ENCODE measurements at places on chromosomes 5 and 9.

DNA sequence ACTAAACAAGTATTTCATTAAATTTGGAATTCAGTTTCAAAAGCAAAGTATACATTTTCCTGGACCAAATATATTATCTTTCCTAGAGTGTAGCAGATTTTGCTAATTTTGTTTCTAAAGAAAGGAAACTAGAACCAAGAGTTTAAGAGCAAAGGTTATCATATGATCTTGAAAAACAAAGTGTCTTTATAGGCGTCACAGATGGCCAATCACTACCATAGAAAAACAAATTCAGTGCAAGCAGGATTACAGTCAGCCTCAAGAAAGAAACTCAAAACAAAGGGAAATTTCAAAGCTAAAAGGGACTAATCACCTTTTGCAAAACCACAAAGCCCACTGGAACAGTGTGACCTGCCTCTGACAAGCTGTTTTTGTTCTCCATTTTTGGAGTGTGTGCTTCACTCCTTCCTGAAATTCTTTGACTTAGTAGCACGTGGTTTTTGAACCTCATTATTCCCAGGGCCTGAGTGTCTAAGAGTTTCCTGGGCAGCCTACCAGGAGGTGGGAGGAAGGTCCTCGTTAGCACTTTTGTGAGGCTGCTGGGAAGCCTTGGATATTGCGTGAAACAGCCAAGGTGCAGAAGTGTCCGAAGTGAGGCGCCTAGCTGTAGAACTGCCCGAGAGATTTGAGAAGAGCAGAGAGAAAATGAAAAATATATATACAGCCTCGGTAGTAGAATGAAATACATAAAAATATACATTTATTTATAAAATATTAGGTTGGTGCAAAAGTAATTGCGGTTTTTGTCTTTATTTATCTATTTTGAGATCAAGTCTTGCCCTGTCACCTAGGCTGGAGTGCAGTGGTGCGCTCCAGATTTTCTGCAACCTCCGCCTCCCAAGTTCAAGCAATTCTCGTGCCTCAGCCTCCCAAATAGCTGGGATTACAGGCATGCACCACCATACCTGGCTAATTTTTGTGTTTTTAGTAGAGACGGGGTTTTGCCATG, 246.1 kb downstream of the MARCHF11 start:
- DNase-seq = no peak

GRCh38 chr9:17630531-17630949, 51.7 kb downstream of the SH3GL2 start:
- DNase-seq = no peak

DNA sequence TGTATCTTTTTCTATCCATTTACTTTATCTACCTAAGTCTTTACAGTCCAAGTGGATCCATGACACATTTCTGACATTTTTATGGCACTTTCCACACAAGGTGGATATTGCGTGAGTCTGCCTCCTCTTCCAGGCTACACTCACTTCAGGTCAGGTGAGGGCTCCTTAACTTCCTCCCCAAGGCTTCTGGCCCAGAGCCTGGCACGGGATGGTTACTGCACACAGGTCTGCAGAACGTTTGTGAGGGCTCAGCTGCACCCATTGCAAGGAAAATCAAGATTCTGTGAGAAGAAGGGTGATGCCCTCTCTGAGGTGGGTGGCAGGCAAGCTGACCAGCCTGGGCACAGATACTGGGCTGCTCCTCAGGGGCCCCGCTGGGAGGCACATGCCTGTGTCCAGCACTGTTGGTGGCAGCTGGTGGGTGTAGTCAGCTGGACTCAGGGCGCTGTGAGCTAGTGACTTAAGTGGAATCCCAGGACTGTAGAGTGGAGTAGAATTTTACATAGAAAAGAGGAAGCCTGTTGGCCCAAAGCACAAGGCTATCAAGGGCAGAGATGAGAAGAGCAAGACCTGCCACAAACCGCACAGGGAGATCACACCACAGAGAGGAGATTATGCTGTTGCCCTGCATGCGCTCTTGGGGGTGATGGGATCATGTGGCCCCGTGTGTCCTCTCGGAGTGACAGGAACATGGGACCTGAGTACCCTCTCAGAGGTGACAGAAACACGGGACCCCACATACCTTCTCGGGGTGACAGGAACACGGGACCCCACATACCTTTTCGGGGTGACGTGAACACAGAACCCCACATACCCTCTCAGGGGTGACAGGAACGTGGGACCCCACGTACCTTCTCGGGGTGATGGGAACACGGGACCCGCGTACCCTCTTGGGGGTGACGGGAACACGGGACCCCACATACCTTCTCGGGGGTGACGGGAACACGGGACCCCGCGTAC, 21.3 kb downstream of the AHRR start:
- DNase-seq = no peak

DNA sequence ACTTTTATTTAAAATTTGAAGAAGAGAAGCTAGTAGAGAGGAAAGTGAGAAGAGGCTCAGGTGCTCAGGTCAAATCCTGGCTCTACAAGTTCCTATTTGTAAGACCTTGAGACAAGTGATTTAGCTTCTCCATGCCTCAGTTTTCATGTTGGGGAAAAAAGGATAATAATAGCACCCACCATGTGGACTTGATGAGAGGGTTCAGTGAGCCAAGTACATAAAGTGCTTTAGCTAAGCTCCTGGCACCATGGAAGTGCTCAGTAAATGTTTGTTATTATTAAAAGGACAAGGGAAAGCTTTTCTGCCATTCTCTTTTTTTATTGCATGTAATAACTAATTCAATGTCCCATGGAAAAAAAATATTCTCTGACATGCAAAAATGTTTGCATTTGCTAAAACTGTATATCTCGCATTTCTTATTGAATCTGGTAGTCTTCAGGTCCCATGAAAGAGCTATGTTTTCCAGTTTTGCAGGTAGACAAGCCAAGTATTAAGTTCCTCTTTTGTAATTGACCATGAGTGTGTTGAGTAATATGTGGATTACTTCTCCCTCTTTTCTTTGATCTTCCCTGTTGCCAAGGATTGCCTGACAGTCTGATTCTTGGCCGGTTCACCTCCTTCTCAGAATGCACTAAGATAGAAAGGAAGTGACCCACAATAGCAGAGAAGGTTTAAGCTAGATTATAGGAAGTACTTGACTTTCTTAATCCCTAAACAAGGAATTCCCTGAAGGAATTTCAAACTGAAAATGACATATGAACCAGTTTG, 45.6 kb upstream of the TRIM32 start:
- DNase-seq = no peak

- DNase-seq = no peak
These were observed 85.9 kb downstream of the NTRK2 start for GRCh38 chr9:84755380-84755779.

- DNase-seq = peak; percentile 69
These were observed 65.1 kb upstream of the CCDC152 start for GRCh38 chr5:42691413-42691937.
